Retinal pigment epithelial cell (primary cell): ENCODE measurements at places on chromosomes 16 and 17.

DNA sequence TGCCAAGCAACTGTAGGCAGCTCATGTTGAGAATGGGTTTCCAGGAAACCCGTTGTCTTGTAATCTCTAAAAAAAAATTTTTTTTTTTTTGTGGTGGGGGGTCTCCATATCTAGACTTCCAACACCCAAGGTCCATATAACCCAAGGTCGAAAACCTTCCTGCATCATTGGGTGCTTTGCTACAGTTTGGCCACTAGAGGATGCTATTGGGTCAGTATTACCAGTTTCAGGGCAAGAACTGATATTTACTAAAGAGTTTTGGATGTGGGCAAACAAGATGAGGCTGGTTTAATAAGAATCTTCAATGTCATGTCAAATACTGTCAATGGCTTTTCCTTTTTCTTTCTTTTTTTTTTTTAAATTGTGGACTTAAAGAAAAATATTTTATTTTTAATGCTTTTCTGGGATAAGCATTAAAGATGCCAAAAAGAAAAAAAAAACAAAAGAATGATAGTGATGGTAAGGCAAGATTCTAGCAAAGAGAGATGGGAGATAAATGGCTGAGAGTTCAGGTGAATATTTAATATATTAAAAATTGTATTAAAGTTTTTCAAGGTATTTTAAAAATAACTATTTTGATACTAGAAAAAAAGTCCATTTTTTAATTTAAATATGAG lies 62.2 kb downstream of the DHRS7C start:
- DNase-seq, result peak; percentile 21

DNA sequence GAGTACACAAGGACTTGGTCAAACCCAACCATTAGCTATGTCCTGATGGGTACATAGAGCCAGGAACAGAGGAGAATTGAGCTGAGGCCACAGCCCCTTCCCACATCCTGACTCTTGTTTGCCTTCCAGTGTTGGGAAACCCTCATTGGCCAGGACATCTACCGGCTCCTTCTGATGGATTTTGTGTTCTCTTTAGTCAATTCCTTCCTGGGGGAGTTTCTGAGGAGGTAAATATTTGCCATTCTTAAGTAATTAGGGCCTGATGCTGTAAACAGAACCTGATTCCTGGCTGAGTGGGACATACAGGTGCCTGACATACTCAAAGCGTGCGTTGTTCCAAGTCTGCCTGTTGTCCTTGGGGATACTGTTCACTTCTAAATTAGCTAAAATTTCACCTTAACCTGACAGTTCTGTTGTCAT lies 42.6 kb downstream of the GDE1 start:
- no peak for DNase-seq

DNA sequence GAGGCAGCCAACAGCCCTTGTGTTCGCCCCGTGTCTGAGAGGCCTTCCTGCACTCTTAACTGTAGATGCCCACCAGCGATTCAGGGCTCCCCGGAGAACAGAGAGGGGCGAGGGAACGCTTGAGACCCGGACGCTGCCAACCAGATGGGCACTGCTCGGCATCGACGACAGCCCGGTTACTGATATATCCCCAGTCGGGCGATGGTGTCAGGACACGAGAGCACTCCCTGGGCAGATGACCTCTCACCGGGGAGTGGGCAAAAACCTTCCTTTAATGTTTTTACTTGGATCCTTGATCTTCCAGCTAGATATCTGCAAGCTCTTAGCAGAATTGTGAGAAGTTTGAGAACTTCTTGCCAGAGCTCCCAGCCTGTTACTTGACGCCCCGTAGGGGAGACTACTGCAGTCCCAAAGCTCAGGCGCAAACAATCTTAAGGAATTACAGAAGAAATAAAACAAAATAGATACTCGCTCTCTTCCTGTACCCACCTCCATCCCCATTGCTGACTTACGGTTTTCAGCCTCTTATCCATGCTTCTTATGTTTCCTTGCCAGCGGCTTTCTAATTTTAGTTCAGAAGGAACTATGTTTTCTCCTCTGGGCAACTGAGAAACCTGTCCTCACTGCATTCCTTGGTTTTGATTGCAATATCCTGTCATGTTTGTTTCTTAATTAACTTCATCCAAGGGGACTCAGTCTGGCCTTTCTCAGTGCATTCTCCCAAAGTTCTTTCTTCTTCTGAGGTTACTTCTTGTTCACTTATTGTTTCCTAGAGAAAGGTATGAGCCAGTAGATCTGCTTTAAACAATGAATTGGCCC lies 845 bp downstream of the SP2 start:
- no peak for DNase-seq

- DNase-seq, result no peak
Observed at GRCh38 chr17:66018786-66019185, 173.1 kb downstream of the CEP112 start.
